ENCODE measurements at places on chromosomes 11 and 22.

- DNase-seq = no peak
These were observed 78.9 kb downstream of the GRIK4 start for GRCh38 chr11:120590472-120590871.

DNA sequence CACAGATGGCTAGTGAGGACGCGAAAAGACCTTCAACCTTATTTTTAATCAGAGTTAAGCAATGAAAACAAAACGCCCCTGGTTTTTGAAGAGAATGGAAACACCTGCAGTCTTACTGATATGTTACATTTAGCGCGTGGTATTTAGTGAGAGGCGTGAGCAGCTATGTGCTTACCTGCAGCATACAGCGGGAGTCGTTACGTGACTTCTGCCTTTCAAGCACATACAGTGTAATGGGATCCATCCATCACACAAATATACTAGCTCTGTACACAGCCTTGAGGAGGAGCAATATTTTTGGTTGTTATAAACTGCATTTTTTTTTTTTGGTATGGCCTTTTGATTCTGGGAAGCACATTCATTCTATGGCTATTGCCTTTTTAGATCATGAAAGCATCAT, 5.5 kb downstream of the KRTAP5-2 start:
- no peak for DNase-seq

- DNase-seq = no peak
These were observed 55.7 kb downstream of the APIP start for GRCh38 chr11:34860518-34860917.

DNA sequence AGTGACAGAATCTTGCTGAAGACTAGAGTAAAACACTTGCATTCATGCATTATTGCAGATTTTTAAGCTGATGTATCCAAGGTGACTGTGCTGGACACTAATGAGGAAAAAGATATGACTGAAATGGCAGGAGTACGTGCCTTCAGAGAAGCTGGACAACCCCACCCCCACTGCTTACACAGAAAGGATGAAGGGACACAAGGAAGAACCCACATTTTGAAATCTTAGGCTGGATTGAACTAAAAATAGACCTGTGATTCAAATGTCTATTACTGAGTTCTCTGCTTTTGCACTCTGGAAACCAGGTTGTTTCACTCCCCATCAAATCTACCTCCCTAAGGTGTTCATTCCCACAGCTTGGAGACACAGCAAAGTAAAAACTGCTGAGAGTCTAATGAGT, 117.1 kb downstream of the KCNC1 start:
- DNase-seq = no peak

DNA sequence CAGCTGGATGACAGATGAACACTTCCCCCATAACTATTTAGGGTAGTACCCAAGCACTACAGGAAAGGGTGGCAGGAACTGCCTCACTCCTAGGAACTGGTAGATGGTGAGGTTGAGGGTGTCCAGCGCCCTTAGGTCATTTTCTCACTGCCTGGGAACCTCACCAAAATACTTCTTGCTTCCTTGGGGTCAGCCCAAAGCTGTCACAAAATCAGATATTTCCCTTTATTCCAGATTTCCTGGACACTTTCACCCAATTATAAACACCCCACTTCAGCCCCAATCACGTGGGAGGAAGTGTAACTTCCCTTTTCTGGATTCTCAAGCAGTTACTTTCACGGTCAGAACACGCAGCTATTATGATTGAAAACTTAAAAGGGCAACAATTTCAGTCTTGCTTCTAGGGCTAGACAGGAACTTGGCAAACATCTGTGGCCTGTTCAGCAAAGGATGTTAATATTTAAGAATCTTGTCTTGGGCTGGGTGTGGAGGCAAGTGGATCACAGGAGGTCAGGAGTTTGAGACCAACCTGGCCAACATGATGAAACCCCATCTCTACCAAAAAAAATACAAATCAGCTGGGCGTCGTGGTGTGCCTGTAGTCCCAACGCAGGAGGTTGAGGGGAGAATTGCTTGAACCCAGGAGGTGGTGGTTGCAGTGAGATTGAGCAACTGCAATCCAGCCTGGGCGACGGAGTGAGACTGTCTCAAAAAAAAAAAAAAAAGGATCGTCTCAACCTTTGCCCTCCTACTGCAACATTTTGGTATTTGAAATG, 4.0 kb downstream of the FTH1 start:
- DNase-seq = peak; percentile 43

DNA sequence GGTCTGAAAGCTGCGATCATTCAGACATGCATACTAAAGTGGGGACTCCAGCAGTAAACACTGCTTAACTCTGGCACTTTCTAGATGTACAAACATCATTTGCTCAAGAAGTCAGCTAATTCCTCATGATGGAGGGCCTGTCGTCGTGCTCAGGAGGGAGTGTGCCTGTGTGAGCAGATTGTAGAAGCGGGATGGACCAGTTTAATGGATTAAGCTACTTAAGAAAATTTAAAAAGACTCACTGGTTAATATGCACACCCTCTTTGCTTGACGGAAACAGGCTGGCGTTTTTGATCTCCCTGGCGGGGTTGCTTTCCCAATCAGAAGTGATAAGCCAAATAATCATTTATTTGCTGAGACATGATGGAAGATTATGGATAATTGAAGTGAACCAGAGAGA, 79.0 kb downstream of the LDLRAD3 start:
- DNase-seq = no peak

DNA sequence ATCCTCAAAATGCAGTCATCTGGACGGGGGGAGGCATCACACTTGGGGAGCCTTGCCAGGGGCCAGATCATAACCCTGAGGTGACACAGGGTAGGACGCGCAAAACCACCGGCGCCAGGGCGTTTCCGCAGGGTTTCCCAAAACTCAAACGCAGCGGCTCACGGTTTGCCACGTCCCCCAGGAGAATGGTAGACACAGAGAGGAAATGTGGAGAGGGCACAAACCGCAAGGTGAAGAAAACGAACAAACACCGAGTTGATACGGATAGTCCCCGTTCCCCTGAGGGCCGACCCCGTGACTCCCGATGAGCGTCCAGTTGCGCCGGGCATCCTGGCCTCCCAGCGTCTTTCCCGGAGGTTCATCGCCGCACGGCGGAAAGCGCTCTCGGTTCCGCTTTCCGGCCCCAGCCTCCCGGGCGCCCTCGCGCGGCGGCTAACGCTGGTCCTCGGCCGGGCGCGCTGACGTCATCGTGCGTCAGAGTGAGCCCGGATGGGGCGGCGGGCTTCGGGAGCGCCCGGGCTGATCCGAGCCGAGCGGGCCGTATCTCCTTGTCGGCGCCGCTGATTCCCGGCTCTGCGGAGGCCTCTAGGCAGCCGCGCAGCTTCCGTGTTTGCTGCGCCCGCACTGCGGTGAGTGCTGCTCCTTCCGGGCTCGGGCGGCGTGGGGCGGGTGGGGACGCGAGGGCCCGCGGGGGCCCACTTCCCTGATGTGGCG, at the start of gene BIRC2:
BIRC2 (plus strand) TSS at position 467 of the 714 bp plus-strand sequence. CDS start 2,641 bp downstream, outside the sequence.
- peak; percentile 96 for DNase-seq

GRCh38 chr11:5343474-5344335, at the start of gene OR51B5:
Gene OR51B5 (minus strand): TSS chr11:5343524. CDS start chr11:5343524, 0 bp downstream.
- DNase-seq = no peak
